Activated CD8-positive, alpha-beta memory T cell treated with anti-CD3 and anti-CD28 coated beads for 4 hours (primary cell): ENCODE measurements at places on chromosomes 5 and 9.

DNA sequence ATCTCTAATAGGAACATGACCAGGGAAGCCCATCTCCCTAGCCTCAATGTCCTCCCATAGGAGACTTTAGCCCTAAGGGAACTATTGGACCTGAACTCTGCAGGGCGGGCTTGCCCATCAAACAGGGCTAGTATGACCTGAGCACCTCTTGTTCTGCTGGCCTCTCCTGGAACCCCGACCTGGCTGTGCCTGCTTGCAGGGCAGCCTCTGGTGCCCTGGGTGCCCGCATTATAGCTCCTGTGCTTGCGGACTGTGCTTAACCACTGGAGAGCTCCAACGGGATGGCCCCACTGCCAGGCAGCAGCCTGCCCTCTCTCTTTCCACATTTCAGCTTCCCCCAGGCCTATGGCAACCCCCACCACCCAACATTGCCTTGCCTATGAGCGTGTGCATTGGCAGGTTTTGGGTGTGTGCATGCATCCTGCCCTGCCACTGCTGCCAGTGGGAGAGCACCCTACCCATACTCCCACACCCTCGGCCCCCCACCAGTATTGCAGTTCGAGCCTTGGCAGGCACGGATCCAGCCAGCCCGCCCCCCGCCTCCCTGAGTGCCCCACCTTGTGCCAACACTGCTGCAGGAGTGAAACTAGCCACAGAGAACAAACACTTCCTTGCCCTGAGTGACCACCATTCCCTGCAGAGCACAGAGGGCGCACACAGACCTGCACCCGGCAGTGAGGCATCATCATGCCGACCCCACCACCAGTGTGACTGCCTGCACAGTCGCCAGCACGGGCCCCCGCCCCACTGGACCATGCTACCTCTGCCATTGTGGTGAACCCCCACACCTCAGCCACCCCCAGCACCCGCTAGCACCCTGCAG is 1123.8 kb upstream of the CDH6 start:
- DNase-seq, result no peak

DNA sequence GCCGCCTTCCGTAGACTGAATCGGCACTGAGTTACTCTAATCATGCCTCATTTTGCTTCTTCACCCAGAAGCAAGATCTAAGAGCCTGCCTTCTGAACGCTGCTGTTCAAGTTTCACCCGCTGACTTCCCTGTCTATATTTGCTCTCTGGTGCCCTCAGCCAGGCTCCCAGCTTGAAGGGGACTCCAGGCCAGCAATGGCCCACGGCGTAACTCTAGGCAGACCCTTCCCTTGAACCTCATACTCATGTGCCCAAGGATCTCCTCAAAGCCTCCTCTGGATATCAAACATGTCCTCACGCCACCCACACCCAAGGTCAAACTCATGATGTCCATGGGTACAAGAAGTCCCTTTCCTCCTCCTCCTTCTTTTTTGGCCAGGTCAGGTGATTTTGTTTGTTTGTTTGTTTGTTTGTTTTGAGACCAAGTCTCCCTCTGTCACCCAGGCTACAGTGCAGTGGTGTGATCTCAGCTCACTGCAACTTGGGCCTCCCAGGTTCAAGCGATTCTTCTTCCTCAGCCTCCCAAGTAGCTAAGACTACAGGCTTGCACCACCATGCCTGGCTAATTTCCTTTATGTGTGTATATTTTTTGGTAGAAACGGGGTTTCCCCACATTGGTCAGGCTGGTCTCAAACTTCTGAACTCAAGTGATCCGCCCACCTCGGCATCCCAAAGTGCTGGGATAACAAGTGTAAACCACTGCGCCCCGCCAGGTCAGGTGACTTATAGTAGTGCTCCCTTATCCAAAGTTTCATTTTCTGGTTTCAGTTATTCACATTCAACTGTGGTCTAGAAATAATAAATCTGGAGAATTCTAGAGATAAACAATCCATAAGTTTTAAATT is 239.0 kb downstream of the SYK start:
- no peak for DNase-seq

DNA sequence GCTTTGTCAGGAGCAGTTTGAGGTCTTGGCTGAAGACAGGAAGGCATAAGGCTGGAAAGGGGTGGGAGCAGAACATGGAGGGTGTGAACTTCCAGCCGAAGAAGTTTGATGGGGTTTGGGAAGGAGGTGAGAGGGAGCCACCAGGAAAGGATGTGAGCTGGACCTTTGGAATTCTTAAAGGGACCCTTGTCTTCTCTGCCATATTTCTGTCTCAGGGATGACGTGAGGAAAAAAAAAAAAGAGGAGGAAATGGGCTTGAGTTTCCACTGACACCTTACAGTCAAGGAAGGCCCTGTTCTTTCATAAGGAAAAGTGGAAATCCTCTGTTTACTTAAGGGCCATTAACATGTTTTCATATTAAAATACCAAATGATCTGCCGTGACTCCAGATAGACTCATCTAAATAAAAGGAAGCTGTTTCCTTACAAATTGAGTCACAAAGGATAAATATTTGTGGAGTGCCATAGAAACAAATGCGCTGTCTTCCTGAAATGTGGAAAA is 132.1 kb downstream of the PALM2AKAP2 start:
- no peak for DNase-seq

DNA sequence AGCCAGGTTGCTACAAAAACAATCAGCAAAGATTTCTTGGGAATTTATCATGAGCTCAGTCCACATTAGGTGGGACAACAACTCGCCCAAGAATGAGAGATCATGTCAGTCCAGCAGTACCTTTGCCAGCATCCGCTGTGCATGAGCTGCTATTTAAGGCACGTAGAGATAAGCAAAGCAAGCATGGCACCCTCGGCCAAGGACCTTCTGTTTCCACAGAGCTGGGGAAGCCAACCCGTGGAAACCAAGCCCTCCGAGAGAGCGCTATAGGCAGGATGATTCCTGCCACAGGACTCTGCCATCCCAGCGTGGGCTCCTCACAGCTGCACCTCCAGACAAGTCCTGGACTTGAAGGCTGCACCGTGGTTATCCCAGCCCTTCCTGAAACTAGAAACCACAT is 189.5 kb upstream of the PPP1R26 start:
- no peak for DNase-seq

DNA sequence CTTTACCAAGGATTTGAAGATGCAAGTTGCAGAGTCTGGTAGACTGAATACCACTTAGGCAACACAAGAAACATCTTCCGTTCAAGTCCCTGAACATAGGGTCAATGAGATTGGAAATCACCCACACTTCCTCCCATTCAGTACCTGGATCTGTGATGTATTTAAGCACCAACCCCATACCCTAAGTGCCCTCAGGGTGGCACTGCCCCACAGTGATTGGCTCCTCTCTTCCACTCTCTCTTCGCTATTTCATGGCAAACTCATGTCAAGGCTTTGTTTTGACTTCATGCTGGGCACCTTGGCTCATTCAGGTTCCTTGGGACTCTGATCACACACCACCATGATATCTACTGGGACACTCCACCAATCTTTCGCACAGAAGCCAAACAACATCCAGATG is 53.7 kb downstream of the GGTA1 start:
- DNase-seq, result no peak

DNA sequence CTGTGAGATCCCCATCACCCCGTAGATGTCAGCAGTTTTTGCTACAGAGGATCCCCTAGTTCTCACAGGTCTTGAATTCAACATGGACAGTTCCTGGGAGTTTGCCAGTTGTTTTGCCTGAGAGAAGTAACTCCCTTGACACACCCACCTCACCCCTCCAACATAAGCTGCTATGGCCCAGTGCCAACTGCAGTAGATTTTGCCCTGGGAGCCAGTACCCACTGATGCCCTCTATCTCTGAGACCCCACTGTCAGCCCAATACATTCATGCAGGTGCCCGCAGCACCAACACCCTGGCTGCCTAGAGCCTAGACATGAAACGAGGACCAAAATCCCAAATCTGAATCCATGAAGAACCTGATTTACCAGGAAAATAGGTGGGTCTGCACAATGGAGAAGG is 583.9 kb upstream of the CTNND2 start:
- no peak for DNase-seq

DNA sequence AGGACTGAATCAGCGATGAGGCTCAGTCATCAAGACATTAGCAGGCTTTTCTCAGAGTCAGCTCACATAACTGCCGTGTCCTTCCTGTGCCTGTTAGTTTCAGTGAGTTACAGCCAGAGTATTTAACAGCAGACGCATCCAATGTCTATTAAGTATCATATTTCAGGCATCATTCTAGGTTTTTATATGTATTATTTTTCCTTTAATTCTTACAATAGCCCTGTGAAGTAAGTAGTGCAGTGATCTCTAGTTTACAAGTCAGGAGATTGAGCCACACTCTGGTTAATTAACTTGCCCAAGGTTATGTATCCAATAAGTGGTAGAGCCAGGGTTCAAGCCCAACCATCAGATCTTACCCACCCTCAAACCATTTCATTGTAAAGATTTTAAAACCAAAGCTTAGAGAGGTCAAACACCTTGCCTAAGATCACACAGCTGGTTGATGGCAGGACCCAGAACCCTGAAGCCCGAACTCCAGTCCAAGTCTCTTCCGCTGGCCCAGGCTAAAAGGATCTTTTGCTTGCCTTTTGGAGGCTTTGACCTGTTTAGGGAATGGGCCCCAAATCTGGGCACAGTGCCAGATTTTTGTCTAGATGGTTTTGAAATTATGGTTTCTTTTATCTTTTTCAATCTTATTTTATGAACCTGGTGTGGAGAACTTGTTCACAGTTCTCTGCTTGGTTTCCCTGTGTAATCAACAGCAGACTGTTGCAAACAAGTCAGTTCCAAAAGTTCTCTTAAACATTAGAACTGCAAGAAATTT is 261.2 kb upstream of the CLINT1 start:
- no peak for DNase-seq

DNA sequence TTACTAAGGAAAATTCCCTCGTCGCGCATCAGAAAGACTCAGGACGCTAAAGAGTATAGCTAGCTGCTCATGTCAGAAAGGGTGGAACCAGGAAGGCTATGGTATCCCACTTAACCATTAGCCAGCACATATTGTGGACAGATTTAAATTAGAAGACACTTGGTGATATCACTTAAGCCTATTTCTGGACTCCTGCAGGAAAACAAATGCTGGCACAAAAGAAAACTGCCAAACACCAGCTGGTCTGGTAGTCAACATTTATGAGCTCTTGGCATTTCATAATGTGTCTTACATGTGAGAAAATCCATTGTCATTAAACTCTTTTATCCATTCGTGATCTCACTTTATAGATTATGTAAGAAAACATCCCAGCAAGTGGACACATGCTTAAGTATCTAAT is 377.4 kb downstream of the PTPRD start:
- DNase-seq, result no peak

DNA sequence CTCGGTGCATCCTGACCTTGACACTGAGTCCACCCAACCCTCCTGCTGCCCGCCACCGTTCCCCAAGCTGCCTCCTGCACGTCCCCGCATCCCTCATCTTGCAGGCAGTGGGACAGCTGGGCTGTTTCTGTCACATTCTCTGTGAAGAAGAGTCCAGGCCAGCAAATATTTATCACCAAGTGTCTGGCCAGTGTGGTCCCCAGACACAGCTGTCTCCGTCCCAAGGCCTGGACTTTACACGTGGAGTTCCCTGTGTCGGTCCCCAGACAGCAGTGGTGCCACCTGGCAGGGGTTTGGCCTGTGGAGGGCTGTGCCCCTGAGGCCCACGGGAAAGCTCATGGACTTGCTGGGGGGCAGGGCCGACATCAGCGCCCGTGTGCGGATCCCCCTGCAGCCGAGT is 9.2 kb upstream of the SLC12A7 start:
- DNase-seq, result no peak

DNA sequence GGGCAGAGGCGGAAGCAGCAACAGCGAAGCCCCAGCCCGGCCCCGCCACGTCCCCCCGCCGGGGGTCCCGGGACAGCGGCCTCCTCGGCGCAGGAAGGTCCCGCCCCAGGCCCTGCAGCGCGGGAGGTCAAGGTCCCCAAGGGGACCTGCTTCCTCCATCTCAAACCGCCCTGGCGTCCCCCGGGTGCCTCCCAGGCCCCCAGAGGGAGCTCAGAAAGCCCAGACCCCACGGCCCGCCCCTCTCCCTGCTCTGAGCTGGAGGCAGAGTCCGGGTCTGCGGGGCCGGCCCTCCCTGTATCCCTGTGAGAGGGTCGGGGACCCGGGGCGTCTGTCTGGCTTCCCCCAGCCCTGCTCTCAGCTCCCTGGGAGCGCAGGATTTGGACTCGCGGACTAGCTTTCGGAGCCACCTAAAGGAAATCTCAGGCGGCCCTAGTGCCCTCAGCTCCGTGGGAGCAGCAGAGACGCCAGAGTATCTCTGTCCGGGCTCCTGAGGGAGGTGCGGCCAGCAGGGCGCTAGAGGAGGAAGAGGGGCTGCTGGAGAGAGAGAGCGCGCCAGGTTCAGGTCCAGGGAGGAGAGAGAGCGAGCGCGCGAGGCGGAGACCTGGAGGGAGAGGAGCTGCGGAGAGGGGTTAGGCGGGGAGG is 30.7 kb downstream of the EXOC3 start:
- DNase-seq, result no peak

DNA sequence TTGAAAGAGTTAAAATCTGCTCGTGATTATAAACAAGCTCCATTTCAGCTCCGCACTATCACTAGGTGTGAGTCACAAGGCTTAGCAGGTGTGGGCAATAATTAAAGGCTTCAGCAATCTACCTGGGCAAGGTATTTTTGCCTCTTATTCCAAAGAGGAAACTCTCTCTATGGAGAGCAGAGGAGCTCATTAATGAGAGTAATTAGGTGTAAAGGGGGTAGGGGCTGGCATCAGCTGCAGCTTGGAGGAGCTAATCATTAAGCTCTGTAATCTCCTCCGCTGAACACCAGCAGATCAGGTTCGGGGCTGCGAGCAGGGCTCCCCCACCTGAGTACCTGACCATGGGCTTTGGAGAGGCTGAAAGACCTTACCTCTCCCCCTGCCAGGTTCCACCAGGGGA is 129.2 kb downstream of the CRB2 start:
- no peak for DNase-seq

GRCh38 chr9:137752426-137752825 is 125.2 kb upstream of the CACNA1B start:
- no peak for DNase-seq

GRCh38 chr5:168604436-168604835 is 25.3 kb upstream of the PANK3 start:
- DNase-seq, result no peak

DNA sequence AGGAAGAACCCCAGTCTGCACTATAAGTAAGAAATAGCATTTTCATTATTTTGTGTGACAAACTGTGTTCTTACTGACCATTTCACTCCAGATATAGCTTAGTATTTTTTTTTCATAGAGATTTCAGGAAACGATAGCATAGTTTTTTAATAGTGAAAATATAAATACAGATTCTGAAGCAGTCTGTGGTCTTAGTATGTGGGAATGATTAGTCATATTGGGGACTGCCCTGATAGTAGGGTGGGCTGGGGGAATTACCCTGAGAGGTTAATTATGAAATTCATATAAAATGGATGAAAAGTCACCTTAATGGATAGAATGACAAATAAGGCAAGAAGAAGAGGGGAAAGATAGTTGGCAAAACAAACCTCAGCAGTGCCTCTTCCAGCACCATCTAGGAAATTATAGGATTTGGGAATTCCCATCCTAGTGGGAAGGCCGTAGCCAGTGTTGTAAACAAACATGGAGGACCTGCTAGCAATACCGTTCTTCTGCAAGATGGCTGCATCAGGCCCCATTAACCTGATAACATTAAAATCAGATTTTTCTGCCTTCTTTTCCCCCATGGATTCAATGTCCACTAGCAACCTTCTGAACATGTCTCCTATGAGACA is 23.7 kb upstream of the NR3C1 start:
- no peak for DNase-seq
